Activated CD8-positive, alpha-beta memory T cell treated with anti-CD3 and anti-CD28 coated beads, Interleukin-2, amount 50 U/mL, for 4 hours (primary cell): ENCODE measurements at places on chromosomes 2 and 18.

DNA sequence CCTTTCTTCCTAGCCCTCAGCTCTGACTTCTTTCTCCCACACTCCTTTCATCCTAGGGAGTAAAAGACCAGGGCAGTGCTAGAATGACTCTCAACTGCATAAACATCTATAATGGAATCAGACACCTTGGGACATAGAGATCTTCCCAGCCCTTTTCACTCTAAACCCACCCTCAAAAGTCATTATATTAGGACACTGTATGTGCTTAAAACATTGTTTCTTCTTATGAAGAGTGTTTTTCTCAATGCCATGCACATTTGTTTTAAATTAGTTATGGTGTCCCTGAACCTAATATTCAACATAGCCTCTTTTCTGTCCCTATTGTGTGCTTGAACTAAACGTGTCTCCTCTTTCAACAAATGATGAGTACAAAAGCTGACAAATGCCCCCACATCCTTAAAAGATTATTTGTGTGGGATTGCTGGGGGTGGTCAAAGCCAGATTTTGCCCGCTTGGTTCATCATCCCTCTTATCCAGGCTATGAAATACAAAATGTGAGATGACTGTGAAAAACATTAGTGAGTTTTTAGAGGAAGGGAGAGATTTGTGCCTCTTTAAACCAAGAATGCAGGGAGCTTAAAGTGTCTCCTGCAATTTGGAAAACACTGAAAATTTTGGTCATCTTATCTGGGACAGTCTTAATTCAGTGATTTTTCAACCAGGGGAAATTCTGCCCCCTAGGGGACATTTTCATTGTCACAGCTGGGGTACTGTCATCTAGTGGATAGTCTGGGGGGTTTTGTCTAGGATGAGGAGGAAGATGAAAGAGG is 29.0 kb downstream of the SERPINB5 start:
- DNase-seq = no peak

GRCh38 chr18:9578306-9578705 is 36.1 kb downstream of the PPP4R1 start:
- no peak for DNase-seq

GRCh38 chr2:219425238-219426067 is 7.3 kb downstream of the DES start:
- no peak for DNase-seq

DNA sequence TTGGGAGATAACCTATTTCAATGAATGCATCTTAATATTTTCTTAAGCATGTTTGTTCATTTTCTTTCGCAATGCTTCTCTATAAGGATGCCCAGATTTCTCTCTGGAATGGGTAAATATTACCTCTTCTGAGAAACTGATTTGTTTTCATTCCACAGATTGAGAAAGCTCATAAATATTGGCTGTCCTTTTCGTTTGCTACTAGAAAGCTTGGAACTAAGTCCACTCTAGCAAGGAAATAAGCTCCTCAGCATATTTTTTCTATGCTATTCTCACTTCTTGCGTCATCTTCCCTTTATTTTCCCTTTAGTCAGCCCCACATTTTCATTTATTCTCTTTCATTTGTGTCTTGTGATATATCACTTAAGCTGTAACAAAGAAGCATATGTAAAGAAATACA is 76.3 kb downstream of the ANTXR1 start:
- no peak for DNase-seq

DNA sequence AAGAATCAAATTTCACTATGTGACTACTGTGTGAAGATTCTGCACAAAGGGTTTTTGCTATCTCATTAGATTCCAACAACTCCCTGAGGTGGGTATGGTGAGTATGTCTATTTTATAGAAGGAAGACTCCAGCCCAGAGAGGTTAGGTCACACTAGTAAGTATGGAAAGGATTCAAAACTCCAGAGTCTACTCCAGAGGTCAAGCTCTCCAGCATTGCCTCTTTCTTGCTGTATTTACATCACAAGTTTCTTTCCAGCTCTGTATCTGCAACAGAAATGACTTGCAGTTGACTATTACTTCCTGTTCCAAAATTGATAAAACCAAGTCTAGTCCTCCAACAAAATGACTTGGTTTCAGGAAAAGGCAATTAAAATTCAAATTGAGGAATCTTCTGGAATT is 2.1 kb downstream of the COL4A4 start:
- no peak for DNase-seq

DNA sequence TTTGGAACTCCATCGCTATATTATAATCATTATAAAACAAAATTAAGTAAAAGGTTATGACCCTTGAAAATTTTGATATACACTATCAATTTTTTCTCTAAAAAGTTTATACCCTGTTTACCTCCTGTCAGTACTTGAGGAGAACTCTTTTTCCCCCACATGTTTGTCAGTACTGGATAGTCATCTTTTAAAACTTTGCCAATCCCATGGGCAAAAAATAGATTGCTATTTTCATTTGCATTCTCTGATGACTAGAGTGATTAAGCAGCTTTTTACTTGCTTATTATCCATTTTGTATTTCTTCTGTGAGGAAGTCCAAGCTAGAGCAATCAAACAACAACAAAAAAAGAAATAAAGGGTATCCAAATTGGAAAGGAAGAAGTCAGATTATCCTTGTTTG is 76.4 kb downstream of the DGKD start:
- DNase-seq = no peak

DNA sequence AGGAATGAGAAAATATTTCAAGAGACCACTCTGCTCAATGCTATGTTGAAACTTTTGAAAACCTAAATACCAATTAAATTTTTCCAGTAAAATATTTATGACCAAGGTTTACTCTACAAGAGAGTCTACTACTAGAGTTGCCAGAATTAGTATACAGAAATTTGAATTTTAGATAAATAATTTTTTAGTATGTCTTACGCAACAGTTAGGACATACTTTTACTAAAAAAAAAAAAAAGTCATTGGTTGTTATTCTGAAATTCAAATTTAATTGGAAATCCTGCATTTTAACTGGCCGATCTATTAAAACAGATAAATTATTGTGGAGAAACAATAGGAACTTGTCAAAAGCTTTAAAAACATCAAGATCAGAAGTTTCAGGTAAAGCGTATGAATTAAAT is 49.1 kb upstream of the TMEM200C start:
- DNase-seq = no peak
